KBM-7 (cell line): ENCODE measurements at places on chromosomes 4 and X.
A peak's percentile ranks its signal among the peaks of the same experiment; 100 is the strongest.

DNA sequence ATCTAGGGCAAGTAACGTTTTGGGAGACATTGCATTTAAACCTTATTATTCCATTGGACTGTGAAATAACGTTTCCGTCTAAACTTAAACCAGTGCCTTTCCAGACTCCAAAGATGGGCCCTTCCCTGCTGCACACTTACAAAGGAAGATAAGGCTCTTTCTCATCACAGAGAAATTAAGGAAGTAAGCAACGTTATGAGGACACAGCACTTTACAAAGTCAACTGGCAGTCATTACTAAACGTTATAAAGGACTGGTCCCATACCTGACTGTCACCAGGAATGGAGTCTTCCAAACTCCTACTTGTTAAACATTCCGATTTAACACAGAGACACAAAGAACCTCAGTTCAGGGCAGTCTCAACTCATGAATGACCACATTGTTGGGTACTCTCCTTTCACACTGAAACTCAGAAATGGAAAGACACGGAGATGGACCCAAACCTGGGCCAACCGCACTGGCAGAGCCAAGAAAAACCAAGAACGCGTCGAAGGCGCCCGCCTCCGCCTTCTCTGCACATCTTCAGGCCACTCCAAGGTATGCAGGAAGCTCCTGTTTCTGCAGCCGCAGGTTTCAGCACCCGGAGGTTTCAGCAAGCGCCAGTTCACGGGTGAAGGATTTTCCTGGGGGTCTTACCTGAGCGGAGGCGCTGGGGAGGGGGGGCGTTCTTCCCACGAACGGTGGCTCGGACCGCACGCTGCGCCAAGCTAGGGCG lies 670 bp downstream of the PAPSS1 start:
- peak; percentile 63 for DNase-seq

- DNase-seq: peak; percentile 21
Observed at GRCh38 chr4:101556842-101557241, 209.5 kb upstream of the PPP3CA start.

DNA sequence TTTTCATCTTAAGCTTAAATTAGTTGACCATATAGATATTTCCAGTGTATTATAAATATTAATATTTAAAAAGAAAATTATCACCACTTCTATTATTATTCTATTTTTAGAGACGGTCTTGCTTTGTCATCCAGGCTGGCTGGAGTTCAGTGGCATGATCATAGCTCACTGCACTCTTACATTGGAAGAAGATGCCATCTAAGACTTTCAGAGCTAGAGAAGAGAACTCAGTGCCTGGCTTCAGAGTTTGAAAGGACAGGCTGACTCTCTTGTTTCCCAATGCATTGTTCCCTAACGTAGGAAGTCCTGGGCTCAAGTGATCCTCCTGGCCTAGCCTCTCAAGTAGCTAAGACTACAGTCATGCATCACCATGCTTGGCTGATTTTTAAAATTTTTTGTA lies 75.9 kb downstream of the FIP1L1 start:
- DNase-seq: no peak

- DNase-seq: no peak
Observed at GRCh38 chrX:72141372-72142004, 9.8 kb upstream of the RTL5 start.
